ENCODE measurements at places on chromosomes 12 and 14.

GRCh38 chr12:2959192-2959504, at the start of gene TEAD4:
TSS of gene TEAD4 (plus strand) at chr12:2959397.
- DNase-seq: no peak

DNA sequence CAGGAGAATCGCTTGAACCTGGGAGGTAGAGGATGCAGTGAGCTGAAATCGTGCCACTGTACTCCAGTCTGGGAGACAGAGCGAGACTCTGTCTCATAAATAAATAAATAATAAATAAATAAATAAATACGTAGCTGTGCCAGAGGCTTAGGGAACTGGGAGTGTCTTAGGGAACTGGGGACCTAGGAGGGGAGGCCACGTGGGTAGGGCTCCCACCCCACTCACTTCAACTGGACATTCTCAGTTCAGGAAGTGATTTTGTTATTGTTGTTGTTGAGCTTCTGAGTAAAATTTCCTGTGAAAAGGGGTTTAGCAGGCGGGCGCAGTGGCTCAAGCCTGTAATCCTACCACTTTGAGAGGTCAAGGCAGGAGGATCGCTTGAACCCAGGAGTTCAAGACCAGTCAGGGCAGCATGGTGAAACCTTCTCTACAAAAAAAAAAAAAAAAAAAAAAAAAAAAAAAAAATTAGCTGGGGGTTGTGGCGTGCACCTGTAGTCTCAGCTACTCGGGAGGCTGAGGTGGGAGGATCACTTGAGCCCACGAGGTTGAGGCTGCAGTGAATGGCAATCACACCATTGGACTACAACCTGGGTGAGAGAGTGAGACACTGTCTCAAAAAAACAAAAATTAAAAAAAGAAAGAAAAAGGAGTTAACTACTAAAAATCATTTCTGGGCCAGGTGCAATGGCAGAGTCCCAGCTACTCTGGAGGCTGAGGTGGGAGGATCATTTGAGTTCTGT, 19.0 kb upstream of the ANKRD9 start:
- no peak for DNase-seq

DNA sequence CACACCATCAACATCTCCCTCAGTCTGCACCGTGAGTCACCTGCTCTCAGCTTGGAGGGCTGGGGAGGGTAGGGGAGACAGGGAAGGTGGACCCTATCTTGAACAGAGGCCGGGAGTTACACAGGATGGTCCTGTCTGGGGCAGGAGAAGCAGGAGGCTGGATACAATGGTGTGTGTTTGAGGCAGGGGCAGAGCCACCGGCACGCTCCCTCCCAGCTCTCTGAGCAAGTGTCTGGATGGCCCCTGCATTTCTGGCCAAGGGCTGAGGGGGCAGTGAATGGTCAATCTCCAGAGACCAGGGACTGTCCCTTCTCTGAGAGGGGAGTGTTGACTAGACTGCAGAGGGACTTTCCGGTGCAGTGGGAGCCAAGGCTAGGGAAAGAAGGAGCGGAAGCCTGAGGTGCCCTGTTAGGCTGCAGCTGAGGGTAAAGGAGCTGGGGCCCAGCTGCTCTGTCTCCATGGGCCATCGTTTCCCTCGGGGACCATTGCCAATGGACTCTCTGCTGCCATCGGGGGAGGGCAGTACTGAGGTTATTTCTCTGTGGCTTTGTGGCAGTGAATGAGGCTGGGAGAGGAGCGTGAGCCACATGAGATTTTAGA, 1.9 kb downstream of the LRP1-AS start:
- DNase-seq: no peak

- no peak for DNase-seq
Observed at GRCh38 chr12:28383368-28383767, 193.1 kb downstream of the CCDC91 start.

- no peak for DNase-seq
Observed at GRCh38 chr12:54958048-54958658, 26.4 kb downstream of the TESPA1 start.

DNA sequence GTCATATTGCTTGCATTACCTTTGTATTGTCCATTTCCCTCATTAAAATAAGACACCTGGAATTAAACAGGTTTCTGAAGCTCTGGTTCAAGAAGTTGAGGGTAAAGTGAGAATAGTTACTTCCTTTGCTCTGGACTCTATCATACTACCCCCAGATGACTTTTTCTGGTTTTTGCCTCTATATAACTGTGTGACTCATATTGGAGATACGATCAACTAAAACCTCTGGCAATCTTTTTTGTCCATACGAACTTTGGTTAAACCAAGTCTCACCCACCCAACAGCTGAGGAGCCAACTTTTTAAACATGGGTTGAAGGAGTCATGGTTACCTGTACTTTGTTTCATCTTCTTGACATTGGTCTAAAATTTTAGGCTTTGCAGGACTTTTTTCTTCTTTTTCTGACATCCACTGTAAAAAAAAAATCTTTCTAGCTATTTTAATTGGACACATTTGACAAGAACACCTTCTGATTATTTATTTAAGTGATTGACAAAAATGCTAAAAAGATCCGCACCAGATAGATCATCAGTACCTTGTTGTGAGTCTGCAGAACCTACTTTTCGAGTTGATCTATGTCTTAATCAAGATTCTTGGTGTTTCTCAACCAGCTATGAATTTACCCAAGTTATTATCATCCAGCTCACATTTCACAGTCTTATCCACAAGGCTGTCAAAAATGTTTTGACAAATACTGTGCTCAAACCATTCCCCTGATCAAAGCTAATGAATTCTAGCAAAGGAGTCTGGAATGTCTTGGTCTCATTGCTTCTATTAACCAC, 166.0 kb downstream of the IPO8 start:
- no peak for DNase-seq

- DNase-seq: no peak
Observed at GRCh38 chr12:90842477-90842876, 112.5 kb downstream of the CCER1 start.

GRCh38 chr12:73529231-73529630, 1008.4 kb upstream of the ATXN7L3B start:
- DNase-seq: no peak

- DNase-seq: no peak
Observed at GRCh38 chr12:10115311-10115710, 14.7 kb downstream of the CLEC7A start.

GRCh38 chr12:72313806-72314205, 41.6 kb downstream of the TRHDE start:
- no peak for DNase-seq

DNA sequence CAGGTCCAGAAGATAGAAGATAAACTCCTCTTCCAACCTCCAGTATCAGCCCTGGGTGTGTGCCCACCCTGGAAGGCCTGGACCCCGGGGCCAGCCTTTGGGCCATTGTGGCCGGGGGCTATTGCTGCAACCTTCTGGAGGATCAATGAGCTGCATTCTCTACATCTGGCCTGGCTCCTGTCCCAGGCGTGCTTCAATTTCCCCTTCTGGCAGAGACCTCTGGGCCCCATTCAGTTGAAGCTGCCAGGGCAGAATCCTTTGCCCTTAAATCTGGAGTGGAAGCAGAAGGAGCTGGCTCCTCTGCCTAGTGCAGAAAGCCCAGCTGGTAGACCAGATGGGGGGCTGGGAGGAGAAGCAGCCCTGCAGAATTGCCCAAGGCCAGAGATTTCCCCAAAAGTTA, 10.0 kb downstream of the NYNRIN start:
- no peak for DNase-seq

DNA sequence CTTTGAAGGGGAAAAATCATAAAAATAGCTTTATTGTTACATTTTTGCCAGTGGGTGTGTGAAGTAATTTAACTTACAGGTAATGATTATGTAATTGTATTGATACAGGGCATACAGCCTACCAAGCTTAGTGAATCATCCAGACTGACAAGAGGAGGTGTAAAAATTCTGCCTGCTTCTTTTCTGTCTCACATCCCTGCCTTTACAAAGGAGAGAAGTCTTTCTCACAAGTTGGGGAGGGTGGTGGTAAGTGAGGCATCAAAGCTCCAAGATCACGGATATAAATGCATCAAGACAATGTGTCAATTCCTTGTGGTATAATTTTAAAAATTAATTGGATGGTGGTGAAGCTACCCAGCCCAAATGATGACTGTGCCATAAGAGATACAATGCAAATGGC, 39.0 kb upstream of the G2E3 start:
- no peak for DNase-seq

All from activated CD8-positive, alpha-beta memory T cell treated with anti-CD3 and anti-CD28 coated beads for 48 hours (primary cell).